Activated CD4-positive, alpha-beta T cell treated with anti-CD3 and anti-CD28 coated beads, Interleukin-2, amount 10 ng/mL, durations not matched to agents 7 days and 5 days (primary cell): ENCODE measurements at places on chromosomes 2 and 18. TPM values are rescaled to one million over a fixed set of nuclear protein-coding genes. Genes with fewer than 3 reads are reported as not detected.

- H3K36me3 ChIP-seq = no peaks in the 10 kb centered on the region
- no peaks in the 10 kb centered on the region for H3K27me3 ChIP-seq
- no peak for DNase-seq
- no peak overlapping the region for H3K4me3 ChIP-seq
- no peak overlapping the region for H3K27ac ChIP-seq
- H3K4me1 ChIP-seq = no peaks in the 10 kb centered on the region
These were observed 24.8 kb downstream of the KCNK3 start for GRCh38 chr2:26717362-26717761.

DNA sequence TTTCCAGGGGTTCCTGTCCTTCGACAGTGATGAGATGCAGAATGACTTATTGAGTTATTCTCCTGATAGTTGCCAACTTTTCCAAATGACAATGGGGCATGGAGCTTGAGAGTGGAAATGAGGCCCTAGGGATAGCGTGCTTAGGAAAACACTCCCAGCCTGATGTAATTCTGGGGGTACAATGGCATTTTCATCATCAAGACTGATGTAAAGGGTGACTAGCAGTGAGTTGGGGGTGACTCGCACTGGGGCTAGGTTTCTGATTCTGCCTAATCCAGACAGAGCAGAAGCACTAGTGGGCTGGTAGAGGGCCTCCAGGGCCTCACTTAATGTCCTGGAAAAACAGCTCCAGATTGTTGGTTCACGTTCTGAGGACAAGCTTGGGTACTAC, 34.0 kb upstream of the IL37 start:
- peaks cover 23% of the 10 kb centered on the region for H3K27me3 ChIP-seq
- peaks cover 16% of the 10 kb centered on the region for H3K4me1 ChIP-seq
- DNase-seq = no peak

DNA sequence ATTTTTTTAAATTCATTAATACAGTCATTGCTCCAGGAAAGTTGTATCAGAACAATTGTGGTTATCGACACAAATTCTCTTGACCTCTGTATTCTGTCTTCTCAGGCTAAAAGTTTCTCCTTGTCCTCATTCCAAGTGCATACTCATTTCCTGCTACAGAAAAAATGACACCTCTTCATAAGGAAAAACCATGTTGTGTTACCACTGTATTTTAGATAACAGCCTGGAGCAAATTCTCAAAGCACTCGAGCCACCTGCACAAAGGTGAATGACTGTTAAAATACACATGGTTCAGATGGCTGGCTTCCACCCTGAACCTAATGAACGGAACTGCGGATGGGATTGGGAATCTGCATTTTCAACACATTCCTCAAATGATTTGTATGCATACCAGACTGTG, 586.5 kb downstream of the EPHA4 start:
- H3K27me3 ChIP-seq = no peaks in the 10 kb centered on the region
- H3K4me3 ChIP-seq = no peak overlapping the region
- DNase-seq = no peak
- H3K4me1 ChIP-seq = no peaks in the 10 kb centered on the region

GRCh38 chr2:131036696-131037397, 56.4 kb downstream of the FAM168B start:
- no peak for DNase-seq
- no peak overlapping the region for H3K27ac ChIP-seq
- peaks cover 6% of the 10 kb centered on the region for H3K36me3 ChIP-seq
- peaks cover 34% of the 10 kb centered on the region for H3K27me3 ChIP-seq

GRCh38 chr2:68469935-68470334, 2.5 kb downstream of the APLF start:
- H3K4me1 ChIP-seq = peaks cover 35% of the 10 kb centered on the region
- H3K27me3 ChIP-seq = no peaks in the 10 kb centered on the region
- H3K27ac ChIP-seq = no peak overlapping the region
- H3K4me3 ChIP-seq = no peak overlapping the region

DNA sequence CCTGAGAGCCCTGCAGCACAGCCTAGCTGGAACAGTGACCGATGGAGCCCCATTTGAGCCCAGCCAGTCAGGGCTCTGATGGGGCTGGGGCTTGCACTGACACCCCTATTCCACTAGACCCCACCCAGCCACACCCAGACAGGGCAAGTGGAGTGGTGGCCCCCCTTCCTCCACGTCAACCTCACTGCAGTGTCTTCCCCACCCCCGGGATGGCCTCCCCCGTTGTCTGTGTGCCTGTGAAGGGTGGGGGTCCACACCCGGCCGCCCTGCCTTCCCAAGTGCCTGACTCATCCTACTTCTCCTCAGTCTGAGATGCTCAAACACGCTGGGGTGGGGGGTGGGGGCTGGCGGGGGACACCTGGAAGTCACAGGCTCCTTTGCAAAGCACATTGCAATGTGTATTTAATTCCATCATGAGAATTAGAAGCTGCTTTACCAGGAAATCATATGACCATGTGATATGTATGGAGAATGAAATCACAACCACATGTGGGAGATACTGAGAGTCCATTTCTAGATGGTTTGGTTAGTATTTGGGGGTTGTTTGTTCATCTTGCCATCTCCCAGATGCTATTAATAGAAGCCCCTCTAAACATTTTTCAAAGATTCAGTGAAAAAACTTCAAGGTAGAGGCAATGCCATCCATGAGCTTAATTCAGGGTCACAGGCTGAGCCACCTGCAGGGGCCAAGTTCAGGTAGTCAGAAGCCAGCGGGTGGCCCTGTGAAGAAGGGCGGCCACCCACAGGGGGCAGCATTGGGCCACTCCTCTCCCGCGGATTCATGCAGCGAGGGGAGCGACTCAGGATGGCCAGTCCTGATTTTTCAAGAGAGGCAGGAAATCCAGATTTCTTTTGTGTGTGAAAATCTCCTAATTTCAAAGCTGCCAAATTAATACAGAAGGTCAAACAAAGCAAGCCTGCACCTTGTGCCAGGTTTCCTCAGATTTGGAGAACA, 22.7 kb upstream of the GMPPA start:
- H3K4me1 ChIP-seq = peaks cover 4% of the 10 kb centered on the region
- DNase-seq = peak; percentile 62
- no peaks in the 10 kb centered on the region for H3K36me3 ChIP-seq
- H3K27me3 ChIP-seq = peaks cover 4% of the 10 kb centered on the region

- no peak overlapping the region for H3K4me3 ChIP-seq
- no peak for DNase-seq
- H3K27me3 ChIP-seq = no peaks in the 10 kb centered on the region
These were observed 1010.7 kb upstream of the ZEB2 start for GRCh38 chr2:145530653-145531052.

DNA sequence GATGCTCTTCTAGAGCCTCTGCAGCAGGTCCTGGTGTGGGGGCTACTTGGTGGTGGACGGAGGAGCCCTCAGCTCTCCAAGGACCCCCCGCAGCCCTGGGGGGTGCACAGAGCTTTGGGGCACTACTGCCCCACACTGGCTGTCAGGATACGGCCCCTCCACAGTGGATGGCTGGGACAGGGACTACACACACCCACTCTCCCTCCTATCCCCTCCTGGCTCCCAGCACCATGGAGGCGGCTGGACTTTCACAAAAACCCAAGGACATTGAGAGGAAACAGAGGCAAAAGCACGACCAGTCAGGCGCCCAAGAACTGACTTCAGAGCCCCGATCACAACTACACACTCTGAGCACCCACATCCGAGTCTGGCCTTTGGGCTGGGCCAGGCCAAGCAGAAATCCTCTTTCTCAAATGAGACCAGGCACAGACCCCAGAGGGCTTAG, 12.6 kb downstream of the GPR35 start:
- H3K4me3 ChIP-seq = no peak overlapping the region
- H3K27ac ChIP-seq = no peak overlapping the region
- no peak for DNase-seq
- peaks cover 6% of the 10 kb centered on the region for H3K36me3 ChIP-seq

- no peak overlapping the region for H3K27ac ChIP-seq
- no peaks in the 10 kb centered on the region for H3K36me3 ChIP-seq
- H3K27me3 ChIP-seq = peaks cover 10% of the 10 kb centered on the region
- no peak overlapping the region for H3K4me3 ChIP-seq
These were observed 8.4 kb downstream of the PTPRM start for GRCh38 chr18:7575465-7576028.

Gene CNDP1
- total RNA-seq = not detected

GRCh38 chr2:48433682-48434081, 96.3 kb upstream of the STON1 start:
- no peak overlapping the region for H3K27ac ChIP-seq
- H3K27me3 ChIP-seq = peaks cover 11% of the 10 kb centered on the region
- peaks cover 2% of the 10 kb centered on the region for H3K4me1 ChIP-seq

Gene MYO1B
- 0.74 TPM for total RNA-seq

DNA sequence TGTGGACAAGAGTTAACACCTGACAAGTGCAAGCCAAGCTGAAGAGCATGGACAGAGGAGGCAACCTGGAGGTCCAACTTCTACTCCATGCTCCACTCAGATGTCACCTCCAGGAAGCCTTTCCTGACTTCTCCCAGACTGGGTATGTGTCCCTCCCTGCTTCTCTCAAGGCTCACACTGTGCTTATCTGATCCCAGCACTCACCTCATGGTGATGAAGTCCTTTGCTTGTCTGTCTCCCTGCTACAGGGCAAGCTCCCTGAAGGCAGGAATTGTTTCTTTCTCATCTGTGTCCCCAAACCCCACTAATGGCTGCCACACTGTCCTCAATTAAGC, 2.7 kb upstream of the SLC30A3 start:
- H3K27me3 ChIP-seq = peaks cover 44% of the 10 kb centered on the region
- H3K36me3 ChIP-seq = peaks cover 2% of the 10 kb centered on the region
- H3K27ac ChIP-seq = no peak overlapping the region
- peaks cover 27% of the 10 kb centered on the region for H3K4me1 ChIP-seq
- DNase-seq = no peak

GRCh38 chr2:148721991-148722777, 77.6 kb downstream of the EPC2 start:
- peaks cover 48% of the 10 kb centered on the region for H3K36me3 ChIP-seq
- H3K4me3 ChIP-seq = no peak overlapping the region
- H3K4me1 ChIP-seq = peaks cover 49% of the 10 kb centered on the region
- no peak overlapping the region for H3K27ac ChIP-seq

Gene CKAP2L
- total RNA-seq = 59.1 TPM

DNA sequence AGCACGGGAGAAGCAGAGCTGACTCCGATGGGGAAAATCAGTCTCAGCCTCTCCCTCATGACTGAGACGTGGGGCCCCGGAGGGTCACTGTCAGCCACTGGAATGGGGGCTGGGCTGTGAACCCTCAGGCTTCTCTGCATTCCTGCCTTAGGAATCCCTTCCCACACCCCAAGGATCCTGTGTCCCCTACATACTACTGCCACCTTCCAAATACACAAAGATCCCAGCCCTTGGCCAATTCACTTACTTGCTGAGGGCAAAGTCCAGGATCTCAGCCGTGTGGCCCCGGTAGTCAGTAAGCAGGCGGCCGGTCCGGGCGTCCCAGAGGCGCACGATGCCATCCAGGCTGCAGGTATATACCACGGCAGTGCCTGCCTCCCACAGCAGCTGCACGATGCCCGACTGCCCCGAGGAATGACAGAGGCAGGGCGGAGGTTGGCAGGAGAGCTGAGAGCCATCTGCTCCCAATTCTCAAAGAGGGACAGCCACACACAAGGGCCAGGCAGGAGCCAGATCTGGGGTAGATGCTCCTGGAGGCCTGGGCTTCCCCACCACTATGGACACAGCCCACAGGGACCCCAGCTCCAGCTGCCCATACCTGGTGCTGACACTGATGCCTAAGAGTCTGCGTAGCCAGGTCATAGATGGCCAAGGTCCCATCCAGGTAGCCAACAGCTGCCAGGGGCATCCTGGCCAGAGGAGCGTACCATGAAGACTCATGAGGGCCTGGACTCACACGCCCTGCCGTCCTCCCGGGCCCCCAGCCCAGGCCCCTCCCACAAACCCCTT, 4.2 kb downstream of the GPBAR1 start:
- DNase-seq = no peak
- H3K4me1 ChIP-seq = peaks cover 34% of the 10 kb centered on the region
- H3K27me3 ChIP-seq = no peaks in the 10 kb centered on the region
- peaks cover 15% of the 10 kb centered on the region for H3K36me3 ChIP-seq
- peak overlapping the region; percentile 86 for H3K27ac ChIP-seq

- H3K27me3 ChIP-seq = no peaks in the 10 kb centered on the region
- no peak for DNase-seq
- no peaks in the 10 kb centered on the region for H3K36me3 ChIP-seq
These were observed 248.4 kb downstream of the ZNF521 start for GRCh38 chr18:25103468-25104155.

- H3K36me3 ChIP-seq = no peaks in the 10 kb centered on the region
- no peak for DNase-seq
- H3K27me3 ChIP-seq = no peaks in the 10 kb centered on the region
- no peak overlapping the region for H3K4me3 ChIP-seq
These were observed 44.4 kb upstream of the IL1R2 start for GRCh38 chr2:101947374-101947773.

DNA sequence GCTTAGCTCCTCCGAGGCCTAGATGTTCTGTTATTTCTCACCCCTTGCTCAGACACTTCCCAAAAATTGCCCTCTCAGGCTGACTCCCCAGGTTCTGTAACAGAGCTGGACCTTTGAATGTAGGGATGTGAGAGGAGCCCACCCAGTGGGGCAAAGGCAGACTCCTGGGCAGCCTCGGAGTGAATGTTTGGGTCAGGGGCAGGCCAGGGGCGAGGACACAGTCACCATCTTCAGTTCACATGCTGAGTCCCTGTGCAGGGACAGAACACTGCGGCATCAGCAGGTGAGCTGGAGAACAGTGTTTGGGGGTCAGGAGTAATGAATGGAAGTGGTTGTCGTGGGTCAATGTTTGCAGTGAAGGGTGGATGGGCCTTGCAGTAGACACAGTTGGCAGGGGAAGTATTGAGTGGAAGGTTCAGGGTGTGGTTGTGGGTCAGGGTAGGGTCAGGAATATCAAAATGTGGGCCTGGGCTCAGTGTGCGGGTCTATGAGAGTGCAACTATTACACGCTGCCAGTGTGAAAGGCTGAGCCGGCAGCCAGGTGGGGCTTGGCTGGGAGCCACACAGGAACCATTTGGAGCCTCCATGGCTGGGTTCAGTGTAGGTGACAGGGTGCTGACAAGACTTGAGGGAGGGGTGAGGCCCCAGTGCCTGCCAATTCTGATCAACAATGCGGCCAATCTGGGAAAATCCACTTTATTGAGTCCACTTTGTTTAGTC, 4.4 kb downstream of the IHH start:
- peaks cover 59% of the 10 kb centered on the region for H3K27me3 ChIP-seq
- DNase-seq = no peak
- H3K4me3 ChIP-seq = no peak overlapping the region
- H3K36me3 ChIP-seq = no peaks in the 10 kb centered on the region

- peaks cover 17% of the 10 kb centered on the region for H3K27me3 ChIP-seq
- no peak for DNase-seq
- no peak overlapping the region for H3K4me3 ChIP-seq
- no peaks in the 10 kb centered on the region for H3K4me1 ChIP-seq
- peaks cover 2% of the 10 kb centered on the region for H3K36me3 ChIP-seq
- no peak overlapping the region for H3K27ac ChIP-seq
These were observed 90.0 kb upstream of the TNP1 start for GRCh38 chr2:216949700-216950413.

DNA sequence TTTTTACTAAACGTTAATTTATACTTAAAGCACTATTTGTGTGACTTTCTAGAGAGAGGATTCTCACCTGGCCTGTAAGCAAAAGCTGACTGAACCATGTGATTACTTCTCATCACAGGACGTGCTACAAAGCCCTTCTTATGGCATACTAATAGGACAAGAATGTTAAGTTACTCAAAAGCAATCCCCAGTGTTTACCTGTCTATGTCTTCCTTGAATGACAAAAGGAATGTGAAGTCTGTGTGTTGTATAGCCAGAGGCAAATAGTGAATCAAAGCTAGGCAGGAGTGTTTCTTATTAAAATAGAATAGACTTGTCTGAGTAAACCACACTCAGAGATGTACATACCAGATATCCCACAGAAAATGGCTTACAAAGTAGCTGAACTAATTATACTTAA, 1465.5 kb downstream of the SUCLG1 start:
- H3K4me1 ChIP-seq = no peaks in the 10 kb centered on the region
- no peak overlapping the region for H3K4me3 ChIP-seq
- H3K27me3 ChIP-seq = no peaks in the 10 kb centered on the region
- no peak overlapping the region for H3K27ac ChIP-seq
- DNase-seq = no peak
- H3K36me3 ChIP-seq = no peaks in the 10 kb centered on the region
